Mammary epithelial cell (primary cell): ENCODE measurements at places on chromosomes 7 and 10. TPM values are rescaled to one million over a fixed set of nuclear protein-coding genes. Genes with fewer than 3 reads are reported as not detected.
A peak's percentile ranks its signal among the peaks of the same experiment; 100 is the strongest.

DNA sequence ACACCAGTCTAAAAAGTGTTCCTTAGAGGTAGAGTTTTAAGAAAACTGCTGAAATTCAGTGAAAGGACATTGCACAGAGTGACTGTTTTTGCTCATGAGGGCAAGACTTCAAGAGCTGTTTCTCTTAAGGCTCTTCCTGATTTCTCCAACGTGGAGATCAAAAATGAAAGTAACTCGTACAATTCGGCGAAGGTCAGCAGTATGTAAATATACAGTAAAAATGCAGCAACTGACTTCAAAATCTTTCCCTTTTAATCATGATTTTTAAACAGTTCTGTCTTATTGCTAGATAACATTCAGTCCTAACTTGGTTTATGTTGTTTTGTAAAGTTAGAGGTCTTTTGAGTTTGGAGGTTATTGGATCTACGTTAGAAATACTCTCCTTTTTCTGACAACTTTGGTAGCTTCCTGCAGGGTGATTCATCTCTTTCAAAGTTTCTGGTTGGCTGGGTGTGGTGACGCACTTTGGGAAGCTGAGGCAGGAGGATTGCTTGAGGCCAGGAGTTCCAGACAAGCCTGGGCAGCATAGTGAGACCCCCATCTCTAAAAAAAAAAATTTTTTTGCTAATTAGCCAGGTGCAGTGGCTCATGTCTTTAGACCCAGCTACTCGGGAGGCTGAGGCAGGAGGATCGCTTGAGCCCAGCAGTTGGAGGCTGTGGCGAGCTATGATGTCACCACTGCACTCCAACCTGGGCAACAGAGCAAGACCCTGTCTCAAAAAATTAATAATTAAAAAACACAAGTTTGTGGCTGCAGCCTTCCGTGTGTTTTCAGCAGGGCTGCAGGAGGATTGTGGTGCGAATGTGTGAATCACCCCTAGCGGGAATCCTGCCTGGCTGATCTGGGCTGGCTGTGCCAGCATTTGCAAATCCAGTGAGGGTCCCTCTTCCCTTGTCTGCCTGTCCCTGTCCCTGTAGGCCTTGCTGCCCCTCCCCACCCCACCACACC, 29.2 kb upstream of the AP5Z1 start:
- peak; percentile 72 for DNase-seq

- no peak for DNase-seq
Observed at GRCh38 chr10:71684356-71685173, 35.0 kb downstream of the C10orf105 start.

- DNase-seq: no peak
Observed at GRCh38 chr7:155190688-155191087, 107.0 kb upstream of the INSIG1 start.

Gene OR2A1
- total RNA-seq: not detected in 2 replicates

- DNase-seq: no peak
Observed at GRCh38 chr10:129472696-129473555, 5.9 kb downstream of the MGMT start.

DNA sequence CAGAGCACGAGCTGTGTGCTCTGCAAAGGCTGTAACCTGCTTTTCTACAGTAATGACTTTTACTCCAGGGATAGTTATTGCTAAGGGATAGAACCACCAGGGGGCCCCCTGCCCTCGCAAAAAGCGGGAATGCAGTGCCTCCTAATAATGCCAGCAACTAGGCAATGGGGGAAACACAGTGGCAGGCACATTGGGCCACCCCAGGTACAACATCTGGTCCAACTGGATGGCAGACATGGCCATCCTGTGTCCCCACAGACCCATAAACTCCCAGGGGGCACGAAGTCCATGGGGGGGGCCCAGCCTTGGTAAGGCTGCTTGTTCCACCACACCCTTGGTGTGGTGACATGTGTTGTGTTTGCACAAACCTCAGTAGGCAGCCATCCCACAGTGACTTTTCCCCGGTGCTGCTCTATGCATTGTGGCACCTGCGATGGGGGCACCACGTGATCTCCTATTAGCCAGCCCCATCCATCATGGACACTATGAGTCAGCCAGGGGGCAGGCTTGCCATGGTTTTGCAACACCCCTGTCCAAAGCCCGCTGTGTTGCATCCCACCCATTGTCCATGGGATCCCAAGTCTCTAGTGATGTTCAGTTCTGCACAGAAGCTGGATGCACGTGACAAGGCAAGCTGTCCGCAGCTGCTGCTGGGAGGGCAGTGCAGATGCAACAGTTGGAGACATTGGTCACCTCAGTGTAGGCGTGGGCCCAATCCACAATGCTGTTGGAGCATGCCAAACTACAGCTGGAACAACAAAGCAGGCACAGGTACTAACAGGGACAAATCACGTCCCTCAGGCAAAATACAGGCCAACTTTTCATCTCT, 84.0 kb downstream of the ANLN start:
- DNase-seq: peak; percentile 93

Gene LMTK2
- total RNA-seq: 15.3 TPM

DNA sequence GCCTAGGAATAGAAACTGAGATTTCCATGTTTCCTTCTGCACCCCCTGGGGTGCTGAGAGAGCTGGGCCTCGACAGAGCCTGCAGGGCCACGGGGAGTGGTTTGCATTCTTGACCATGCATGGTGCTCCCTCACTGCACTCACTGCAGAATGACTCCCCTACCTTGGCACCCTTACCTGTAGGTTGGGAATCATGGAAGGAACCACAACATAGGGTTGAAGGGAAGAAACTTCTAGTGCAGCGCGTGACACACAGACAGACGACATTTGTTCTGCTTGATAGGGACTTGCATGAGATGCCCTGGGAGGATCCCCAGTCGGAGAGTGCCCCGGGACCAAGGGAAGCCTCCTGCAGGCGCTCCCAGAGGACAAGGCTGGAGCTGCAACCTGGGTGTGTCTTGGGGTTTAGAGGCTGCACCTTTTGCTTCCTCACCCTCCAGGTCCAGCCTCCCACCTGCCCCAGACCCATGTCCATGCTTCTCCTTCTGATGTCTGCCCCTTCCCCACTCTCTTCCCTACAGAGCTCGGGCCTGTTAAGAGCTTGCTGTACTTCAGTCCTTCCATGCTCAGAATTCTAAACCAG, 245.2 kb downstream of the ABCA13 start:
- no peak for DNase-seq

DNA sequence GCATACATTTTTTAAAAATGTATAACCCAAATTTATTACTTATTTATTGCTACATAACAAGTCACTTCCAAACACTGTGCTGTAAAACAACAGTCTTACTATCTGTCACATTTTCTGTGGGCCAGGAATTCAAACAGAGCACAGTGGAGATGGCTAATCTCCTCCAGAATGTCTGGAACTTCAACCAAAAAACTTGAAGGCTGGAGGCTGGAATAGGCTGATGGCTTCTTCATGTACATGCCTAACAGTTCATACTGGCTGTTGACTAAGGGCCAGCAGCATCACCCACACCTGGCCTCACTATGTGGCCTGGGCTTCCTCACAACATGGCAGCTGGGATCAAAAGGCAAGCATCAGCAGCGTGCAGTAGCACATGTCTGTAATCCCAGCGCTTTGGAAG, 92.4 kb upstream of the KMT2E start:
- DNase-seq: no peak

- DNase-seq: no peak
Observed at GRCh38 chr10:106557951-106558733, 606.4 kb downstream of the SORCS1 start.

DNA sequence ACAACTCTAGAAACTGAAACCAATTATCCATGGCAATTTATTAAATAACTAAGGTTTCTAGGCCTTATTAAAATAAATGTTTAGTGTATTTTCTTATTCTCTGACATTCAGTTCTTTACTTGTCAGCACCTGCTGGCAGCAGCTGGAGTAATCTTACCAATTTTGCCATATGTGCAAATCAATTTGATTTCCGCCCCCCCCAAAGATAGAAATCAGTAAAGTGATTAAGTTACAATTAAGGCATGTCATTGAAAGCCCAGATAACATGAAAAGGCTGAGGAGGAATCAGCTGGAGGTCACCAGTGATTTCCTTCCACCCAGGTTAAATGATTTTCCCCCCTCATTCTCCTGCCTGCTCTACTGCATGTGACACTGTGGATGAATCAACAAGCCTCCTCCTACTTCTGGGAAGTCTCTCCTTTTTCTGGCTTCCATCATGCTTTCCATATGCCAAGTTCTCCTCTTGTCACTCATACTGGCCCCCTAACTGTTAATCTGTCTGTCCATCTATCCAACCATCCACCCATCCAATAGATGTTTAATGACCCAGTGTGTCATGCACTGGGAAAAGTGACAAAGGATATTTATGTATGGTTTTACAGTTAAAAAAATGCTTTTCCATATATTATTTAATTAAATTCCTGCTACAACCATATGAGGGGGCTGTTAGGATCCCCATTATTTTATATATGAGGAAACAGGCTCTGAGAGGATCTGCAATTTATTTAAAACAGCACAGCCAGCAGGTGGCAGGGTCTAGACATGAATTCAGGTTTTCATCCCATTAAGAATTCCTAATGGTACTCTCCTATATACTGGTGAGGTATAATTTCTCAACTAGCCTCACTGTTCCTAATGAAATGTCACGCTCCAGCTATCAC, 116.5 kb downstream of the ATXN7L1 start:
- DNase-seq: peak; percentile 37

DNA sequence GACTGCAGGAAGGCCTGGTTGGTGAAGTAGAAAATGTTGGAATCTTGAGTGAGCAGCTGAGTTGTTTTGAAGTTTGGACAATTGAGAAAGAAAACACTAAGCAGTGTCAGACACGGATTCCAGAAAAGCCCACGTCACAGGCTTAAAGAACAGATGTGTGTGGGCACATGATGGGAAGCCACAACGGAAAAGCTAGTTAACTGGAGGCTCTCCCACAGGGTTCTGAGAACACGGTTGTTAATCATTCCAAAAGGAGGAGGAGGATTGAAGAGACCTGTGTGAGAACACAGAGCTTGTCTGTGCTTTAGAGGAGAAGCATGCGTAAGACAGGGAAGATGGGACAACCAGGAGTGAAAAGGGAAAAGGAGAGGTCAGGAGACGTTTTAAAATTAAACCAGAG, 42.6 kb downstream of the SHH start:
- no peak for DNase-seq

DNA sequence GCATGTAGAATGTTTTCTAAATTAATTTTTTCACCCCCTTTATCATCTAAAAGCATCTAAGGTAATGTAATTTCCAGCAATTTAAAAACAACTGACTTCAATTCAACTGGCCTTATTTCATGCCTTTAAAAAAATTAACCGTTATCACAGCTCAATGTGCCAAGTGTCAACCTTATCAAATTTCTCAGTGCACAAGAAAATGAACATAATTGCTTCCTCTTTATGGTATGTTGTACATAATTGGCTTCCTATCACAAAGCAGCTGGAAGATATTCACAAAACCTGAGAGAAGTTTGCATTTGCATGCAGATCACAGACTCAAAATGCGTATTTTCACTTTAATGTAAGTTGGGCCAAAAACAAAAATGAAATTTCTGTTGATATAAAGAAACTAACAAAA, 966.4 kb downstream of the GRM8 start:
- no peak for DNase-seq

DNA sequence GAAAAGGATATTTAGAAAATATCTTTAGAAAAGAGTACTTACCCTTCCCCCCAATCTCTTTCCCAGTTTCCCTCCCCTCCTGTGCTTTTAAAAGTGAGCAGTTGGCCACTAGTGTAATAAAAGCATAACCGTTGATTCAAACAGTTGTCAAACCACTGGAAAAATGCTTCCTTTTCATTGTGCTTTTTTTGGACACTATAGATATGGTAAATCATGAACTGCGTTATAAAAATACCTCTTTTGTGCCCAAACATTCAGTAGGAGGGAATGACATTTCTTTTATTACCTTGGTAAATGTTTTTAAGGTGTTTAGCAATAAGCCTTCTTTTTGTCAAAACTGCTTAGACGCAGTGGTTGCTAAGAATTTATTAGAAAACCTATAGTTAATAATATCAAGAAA, 232.4 kb downstream of the SLC25A13 start:
- no peak for DNase-seq

GRCh38 chr7:100588438-100588837, 2.3 kb downstream of the FBXO24 start:
- no peak for DNase-seq

DNA sequence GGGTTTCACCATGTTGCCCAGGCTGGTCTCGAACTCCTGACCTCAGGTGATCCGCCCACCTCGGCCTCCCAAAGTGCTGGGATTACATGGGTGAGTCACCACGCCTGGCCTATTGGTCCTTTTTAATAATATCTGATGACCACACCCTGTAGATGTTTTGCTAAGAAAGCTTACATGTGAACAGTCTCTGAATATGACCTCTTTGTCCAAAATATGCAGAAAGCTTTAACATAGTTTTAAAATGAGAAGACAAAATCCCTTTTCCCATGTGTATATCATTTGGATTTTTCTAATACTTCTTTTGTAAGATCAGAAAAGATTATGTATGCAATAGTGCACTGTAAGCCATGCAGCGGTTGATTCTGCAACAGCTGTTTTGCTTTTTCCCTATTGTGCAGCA, 38.5 kb downstream of the MCU start:
- DNase-seq: no peak

Gene RBP3
- total RNA-seq: not detected in 2 replicates

DNA sequence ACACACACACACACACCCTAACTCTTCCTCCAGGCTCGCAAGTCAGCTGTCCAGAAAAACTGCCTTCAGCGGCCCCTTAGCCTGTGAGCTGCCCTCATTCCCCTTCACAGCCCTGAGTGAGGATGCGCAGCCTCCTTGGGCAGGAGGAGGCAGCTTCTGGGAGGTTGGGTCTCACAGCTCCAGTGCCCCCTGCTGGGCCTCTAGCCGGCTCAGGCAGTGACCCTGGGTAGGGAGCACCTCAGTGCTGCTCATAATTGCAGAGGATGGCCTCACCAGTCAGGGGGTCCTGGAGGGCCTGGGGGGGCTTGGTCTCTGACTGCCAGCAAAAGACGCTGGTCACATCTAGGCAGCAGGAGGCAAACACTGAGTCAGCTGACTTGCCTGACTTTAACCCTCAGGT, 43.7 kb downstream of the ZNF273 start:
- no peak for DNase-seq

Gene PNPLA8
- total RNA-seq: 24.5 and 35.0 TPM in 2 replicates

GRCh38 chr7:121037957-121038716, 49.6 kb downstream of the CPED1 start:
- no peak for DNase-seq

GRCh38 chr10:117684046-117684610, 141.6 kb downstream of the EMX2 start:
- no peak for DNase-seq
